ENCODE measurements at places on chromosomes 13 and 19.

- DNase-seq: no peak
Observed at GRCh38 chr19:5890099-5890498, 13.5 kb downstream of the NDUFA11 start.

DNA sequence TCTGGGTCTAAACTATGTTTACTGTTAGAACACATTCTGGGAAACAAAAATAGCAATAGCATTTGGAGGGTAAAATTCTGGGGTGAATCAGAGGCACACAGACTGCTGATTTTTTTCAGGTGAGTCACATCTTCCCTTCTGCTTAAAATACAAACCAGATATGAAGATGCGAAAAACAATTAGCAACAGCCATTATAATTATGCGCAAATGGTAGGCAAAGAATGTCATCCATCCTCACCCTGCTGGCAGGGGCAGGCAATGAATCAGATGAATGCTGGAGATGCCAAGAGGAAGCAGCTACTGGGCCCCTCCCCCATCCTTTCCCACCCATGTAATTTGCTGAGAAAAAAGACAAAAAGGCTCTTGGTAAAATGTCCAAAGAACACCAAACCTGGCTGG is 282.9 kb downstream of the KLF5 start:
- peak; percentile 51 for DNase-seq

GRCh38 chr19:1907563-1908363 is 2.6 kb downstream of the ADAT3 start:
- peak; percentile 69 for DNase-seq

DNA sequence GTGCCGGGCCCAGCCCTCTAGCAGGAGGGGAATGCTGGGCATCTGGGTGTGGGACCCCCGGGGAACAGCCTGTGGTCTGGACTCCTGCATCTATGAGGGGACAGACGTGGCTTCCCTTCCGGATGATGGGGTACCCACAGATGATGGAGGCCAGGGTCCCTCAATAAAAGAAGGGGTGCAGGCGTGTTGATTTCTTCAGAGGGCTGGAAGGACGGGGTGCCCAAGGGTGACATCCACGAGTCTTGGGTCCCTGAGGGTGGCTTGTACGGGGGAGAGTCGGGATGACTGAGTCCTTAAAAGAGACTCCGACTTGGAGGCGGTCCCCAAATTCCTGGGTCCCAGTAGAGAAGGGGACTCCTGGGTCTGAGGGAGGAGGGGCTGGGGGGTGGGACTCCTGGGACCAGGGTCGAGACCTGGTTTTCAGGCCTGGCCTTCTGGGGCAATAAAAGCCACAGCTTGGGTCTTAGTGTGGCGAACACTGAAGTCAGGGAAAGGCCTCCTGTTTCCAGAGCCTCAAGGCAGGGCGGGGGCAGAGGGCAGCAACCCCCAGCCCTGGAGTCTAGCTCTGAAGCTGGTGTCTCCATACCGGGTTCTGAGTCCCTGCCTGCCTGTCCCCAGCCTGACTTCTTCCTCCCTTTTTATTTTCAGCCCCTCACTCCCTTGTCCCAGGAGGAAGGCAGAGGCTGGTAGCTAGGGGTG is 459 bp upstream of the GRIN2D start:
- DNase-seq: no peak

GRCh38 chr19:31220540-31220939 is 128.7 kb downstream of the TSHZ3 start:
- no peak for DNase-seq

DNA sequence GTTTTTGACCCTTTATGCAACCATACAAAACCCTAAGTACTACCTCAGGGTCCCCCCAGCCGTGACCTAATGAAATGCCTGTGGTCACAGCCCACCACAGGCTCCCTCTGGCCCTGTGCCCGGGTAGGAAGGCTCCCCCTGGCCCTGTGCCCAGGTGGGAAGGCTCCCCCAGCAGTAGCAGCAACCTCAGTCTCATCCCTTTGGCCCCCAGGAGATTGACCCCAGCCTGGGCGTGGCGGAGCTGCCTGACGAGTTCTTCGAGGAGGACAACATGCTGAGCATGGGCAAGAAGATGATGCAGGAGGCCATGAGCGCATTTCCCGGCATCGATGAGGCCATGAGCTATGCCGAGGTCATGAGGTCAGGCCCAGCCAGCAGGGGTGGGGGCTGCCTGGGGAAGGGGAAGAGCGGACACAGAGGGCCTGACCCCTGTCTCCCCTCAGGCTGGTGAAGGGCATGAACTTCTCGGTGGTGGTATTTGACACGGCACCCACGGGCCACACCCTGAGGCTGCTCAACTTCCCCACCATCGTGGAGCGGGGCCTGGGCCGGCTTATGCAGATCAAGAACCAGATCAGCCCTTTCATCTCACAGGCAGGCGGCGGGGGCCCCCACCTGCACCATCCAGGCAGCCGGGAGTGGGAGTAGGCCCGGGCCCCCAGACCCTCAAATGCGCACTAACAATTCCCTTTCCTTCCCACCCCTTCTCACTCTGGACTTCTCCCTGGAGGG is 6.3 kb upstream of the BEST2 start:
- no peak for DNase-seq

- DNase-seq: no peak
Observed at GRCh38 chr13:34722922-34723321, 219.1 kb upstream of the NBEA start.

- DNase-seq: no peak
Observed at GRCh38 chr13:111627596-111627995, 307.2 kb downstream of the TEX29 start.

GRCh38 chr19:55554741-55555152 is 9.4 kb upstream of the SBK3 start:
- no peak for DNase-seq

DNA sequence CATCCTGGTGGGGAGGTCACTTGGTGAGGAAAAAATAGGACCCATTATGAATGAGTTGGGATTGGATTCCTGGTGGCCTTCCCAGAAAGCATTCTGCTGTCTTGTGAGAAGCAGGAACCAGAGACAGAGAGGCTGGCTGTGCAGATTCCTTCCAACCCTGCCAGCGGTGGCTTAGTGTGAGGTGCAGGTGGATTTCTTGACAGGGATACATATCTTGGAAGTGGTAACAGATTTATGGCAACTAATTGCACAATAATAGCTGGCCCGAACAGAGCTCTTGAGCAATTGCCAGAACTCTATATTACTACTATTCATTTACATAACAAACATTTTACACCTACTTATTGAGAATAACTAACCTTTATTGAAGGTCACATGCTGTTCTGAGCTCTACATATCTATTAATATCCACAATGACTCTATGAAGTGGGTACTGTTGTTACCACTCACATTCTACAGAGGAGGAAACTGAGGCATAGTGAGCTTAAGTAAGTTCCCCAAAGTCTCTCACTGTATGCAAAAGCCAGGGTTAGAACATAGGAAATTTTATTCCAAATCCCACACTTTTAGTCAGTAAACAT is 173.9 kb upstream of the SERP2 start:
- peak; percentile 78 for DNase-seq

- no peak for DNase-seq
Observed at GRCh38 chr13:19055611-19056010, 126.0 kb downstream of the TUBA3C start.

DNA sequence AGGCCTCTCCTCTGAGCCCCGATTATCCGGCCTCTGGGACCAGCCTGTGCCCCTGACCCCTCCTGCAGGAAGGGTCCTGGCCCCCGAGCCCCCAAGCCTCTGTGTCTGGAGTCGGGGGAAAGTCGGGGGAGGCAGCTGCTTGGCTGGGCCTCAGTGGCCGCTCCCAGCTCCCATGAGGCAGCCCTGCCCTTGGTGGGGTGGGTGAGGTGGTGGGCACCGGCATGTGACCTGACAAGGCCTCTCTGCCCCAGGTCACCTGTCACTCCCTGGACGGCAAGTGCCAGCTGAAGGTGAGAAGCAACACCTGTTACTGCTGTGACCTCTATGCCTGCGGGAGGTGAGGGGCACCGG is 41.5 kb downstream of the TMEM255B start:
- DNase-seq: no peak

- no peak for DNase-seq
Observed at GRCh38 chr13:41162151-41162550, 29.5 kb upstream of the KBTBD6 start.

- DNase-seq: no peak
Observed at GRCh38 chr13:108120302-108120701, 95.0 kb downstream of the LIG4 start.

DNA sequence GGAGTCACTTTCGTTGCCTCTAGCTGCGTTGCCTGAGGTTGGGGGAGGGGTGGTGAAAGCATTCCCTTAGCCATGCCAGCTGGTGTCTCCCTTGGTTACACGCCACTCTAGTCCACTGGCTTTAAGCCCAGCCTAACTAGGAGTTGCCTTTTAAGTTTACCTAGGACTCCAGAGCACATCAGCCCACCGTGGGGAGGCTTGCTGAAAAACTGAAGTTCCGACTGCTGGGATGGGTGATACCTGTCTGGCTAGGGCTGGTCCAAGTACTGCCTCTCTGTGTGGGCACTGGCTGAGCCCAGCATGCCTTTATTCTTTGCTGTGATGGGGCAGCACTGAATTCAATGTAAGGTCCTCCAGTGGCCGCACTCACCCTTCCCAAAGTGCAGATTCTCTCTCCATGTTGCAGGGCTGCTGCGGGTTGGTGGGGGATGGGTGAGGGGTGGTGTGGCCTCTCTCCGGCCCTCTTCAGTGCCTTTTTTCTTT is 11.8 kb upstream of the CEACAM1 start:
- no peak for DNase-seq
